ENCODE measurements at places on chromosomes 2 and 18. TPM values are rescaled to one million over a fixed set of nuclear protein-coding genes. Genes with fewer than 3 reads are reported as not detected.

Gene CROCC2
- not detected for total RNA-seq

Gene CD226
- 50.9 TPM for total RNA-seq

Gene SCN9A
- not detected for total RNA-seq

Gene FN1
- 0.53 TPM for total RNA-seq

Gene CENPA
- 34.4 TPM for total RNA-seq

Gene INHBB
- total RNA-seq, result not detected

Gene ITGAV
- total RNA-seq, result 7.7 TPM

DNA sequence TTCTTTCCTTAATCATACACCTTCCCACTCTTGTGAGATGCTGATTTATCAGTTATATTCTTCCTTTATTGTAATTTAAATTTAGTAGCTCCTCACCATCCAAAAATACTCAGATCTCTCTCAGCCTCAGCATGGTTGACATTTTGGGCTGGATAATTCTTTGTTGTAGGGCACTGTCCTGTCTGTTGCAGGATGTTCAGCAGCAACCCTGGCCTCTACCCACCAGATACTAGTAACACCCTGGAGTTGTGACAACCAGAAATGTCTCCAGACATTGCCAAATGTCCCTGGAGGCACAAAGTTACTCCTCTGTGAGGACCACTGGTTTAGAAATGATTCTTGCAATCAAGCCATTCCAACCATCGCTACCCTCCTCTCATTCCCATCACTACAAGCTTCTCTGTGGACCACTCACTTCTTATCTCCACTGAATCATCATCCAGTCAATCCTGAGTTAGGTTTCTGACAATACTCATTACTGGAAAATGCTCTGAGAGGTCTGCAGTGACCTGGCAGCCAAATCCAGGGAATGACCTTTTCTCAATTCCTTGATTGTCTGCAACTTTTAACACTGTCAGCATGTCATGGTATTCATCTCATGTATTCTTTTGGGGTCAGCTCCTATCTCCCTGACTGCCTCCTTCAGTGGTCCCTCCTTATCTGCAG lies 43.3 kb downstream of the OSBPL6 start:
- no peak for DNase-seq

DNA sequence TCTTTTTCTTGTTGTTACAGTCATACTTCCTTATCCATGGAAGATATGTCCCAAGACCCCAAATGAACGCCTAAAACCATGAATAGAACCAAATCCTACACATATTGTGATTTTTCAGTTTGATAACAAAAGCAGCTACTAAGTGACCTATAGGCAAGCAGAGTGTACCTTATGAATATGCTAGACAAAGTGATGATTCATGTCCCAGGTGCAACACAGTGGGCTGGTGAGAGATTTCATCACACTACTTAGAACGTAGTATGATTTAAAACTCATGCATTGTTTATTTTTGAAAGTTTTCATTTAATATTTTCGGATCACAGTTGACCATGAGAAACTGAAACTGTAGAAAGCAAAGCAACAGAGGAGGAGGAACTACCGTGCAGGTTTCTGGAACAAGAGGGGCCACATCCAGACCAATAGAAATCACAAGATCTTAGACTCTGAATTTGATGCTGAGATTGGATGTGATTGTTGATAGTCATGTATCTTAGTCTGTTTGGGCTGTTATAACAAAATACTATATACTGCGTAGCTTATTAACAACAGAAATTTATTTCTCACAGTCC lies 470.8 kb upstream of the VRK2 start:
- DNase-seq, result no peak

GRCh38 chr2:20868377-20868776 lies 45.5 kb upstream of the LDAH start:
- DNase-seq, result peak; percentile 54

- DNase-seq, result no peak
Measured at GRCh38 chr2:216696751-216697560, 1.6 kb upstream of the IGFBP5 start.

DNA sequence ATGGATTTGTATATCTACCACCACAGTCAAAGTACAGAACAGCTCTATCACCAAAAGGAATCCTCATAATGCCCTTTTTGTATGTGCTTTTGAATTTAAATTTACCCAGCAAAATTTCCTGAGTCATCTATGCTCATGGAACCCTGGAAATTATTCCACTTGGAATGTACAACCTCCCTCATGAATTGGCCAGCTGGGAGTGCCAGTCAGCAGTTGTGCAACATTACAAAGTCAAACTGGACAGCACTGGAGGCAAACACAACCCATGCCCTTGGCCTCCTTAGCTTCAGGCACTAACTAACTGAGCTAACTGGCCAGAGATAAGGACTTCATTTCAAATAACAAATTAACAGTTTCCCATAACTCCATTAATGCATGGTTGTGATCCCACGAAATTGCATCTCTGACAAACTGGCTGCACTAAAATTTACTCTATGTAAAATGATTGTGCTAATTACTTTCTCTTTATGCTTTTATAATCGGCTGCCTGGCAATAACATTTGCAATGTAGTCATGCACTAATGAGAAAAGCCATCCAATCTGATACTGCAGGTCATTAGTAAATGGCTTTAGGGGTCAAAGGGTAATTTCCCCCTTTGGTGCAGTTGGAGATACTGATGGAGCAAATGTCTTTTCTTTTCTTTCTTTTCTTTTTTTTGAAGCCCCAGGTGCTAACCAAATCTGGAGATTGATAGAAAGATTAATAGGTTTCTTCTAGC lies 270.5 kb downstream of the ACTR3 start:
- DNase-seq, result no peak

- no peak for DNase-seq
Measured at GRCh38 chr2:72214429-72215143, 66.9 kb upstream of the CYP26B1 start.

- no peak for DNase-seq
Measured at GRCh38 chr2:60046529-60046928, 506.9 kb downstream of the BCL11A start.

DNA sequence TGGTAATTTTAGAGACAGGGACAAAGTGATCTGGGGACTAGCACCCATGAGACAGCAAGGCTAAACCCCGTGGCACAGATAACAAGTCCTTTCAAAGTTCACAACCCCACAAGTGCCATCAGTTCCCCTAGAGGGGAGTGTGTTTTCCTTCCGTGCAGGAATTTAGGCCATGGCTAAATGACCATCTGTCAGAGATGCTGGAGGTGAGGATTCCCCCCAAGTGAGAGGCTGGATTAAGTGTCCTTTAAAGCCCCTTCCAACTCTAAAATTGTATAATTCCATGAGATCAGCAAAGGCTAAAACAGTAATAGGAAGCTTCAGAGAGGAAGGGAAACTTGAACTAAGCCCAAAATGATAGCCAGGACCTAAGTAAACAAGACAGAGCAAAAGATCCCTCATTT lies 8.7 kb downstream of the FEZ2 start:
- no peak for DNase-seq

DNA sequence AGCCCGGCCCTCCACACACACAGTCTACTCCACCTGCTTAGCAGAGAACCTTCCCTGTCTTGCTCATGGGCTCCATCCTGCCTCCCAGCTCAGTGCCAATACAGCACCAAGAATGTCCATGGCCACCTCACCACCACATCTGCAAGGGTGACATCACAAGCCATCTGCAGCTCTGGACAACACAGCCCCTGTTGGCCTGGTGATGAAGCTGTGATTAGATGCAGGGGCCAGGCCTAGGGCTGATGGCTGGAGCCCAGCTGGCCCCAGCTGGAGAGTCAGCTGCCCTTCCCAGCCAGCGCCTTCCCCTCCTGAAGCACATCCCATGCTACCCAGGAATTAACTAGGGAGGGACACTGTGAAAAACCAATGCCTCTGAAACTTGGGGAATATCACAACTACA lies 91.1 kb downstream of the TTC32 start:
- DNase-seq, result no peak

DNA sequence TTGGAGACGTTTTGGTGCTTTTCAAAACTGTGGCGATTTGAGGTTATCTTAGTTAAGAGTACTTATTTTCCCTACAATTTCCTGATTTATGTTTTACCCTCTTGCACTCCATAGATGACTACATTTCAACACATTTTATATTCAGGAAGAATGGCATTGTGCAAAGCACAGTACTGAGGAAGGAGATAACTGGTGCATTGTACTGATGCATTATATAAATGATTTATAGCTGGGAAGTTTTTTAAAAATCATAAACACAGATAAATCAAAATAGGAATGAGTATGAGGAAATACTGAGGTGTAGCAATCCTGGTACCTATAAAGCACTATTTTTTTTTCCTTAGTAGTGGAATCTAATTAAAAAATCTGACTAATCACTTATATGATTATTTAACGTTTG lies 5.6 kb downstream of the REL start:
- no peak for DNase-seq

DNA sequence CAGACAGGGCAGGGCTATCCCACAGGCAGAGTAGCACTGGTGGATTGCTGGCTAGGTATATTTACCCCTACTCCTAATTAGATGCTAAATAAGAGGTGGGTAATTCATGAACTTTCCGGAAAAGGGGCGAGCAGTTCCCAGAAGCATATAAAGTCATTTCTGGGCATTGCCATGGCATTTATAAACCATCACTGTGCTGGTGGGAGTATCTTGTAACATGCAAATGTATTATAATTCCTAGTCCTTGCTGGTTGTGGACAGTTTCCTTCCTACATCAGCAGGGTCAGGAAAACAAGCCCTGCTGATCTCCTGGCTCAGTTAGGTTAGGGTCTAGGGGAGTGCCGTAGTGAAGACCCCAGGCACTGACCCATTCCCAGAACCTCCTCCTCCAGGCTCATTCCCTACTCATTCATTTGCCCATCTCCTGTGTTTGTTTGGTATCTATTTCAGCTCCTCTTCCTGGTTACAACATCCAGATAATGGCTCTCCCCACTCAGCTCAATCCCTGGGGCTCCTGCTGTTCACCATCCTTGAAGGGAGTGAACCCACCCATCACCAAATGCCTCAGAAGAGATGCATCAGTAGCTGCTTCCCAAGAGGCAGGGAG lies 282.7 kb downstream of the SRBD1 start:
- no peak for DNase-seq

- no peak for DNase-seq
Measured at GRCh38 chr2:8306530-8307351, 375.1 kb upstream of the ID2 start.

GRCh38 chr2:5851410-5851809 lies 159.2 kb downstream of the SOX11 start:
- no peak for DNase-seq

All from activated naive CD8-positive, alpha-beta T cell treated with anti-CD3 and anti-CD28 coated beads, Interleukin-2, amount 10 ng/mL, durations not matched to agents 7 days and 5 days (primary cell).